ENCODE measurements at places on chromosomes 11 and 22.

DNA sequence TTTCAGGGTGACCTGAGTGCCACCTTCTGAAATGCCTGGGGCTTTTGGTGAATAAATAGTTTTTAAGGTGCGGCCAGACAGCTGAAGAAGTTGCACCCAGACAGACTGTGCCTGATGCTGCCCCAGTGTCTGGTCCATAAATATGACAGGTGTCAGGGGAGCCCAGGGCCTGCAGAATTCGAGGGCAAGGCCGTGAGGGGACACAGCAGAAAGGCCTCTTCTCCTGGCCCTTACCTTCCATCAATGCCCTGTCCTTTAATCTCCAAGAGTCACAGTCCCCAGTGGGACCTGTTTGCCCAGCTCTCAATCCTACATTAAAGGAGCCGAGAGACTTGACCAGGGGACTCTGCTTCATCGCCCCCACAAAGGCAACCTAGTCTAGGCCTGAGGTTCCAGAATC lies 45.7 kb downstream of the NAT10 start:
- DNase-seq: no peak

- DNase-seq: peak; percentile 18
These were observed 93.8 kb downstream of the ETS1 start for GRCh38 chr11:128493570-128493965.

- no peak for DNase-seq
These were observed 6.3 kb downstream of the CCDC34 start for GRCh38 chr11:27356624-27357222.

GRCh38 chr11:73353422-73353821 lies 22.8 kb upstream of the RELT start:
- no peak for DNase-seq

DNA sequence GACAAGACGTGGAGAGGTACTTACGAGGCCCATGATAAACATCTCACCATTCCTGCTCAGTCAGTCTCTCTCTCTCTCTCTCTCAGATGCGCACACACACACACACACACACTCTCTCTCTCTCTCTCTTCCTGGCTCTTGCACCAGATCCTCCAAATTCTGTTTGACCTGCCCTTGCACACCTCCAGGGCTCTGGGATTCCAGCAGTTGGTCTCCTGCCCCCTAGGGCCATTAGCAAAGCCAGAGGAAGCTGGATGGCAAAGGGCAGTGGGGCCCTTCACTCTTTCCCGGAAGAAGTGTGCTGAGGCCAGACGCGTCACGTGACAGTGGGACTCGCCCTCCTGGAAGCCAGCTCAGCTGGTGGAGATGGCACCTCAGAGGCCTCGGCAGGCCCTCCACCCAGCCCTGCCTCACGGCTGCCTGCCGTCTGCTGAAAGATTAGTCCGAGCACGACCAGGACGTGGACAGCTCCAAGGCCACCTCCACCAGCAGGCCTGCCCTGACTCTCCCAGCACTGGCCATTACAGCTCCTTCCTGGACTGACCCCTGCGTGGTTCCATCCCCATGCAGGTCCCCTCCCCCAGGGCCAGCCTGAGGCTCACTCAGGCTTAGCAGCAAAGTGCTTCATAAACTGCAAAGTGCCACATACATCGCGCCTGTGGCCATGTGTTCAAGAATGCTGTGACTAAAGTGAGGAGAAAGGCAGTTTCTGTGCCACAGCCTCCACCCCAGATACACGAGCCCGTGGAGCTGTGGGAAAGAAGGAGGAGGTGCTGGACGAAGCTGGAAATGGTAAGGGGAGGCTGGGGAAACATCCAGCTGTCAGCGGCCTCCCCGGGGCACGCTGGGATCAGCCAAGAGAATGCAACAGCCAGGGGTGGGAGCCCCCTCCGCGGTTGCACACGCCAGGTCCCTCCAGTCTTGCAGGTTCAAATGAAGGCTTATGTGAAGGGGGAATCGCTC lies 3.7 kb downstream of the PDGFB start:
- DNase-seq: no peak

- DNase-seq: peak; percentile 86
These were observed 9.0 kb upstream of the ZBTB44 start for GRCh38 chr11:130323452-130324450.

DNA sequence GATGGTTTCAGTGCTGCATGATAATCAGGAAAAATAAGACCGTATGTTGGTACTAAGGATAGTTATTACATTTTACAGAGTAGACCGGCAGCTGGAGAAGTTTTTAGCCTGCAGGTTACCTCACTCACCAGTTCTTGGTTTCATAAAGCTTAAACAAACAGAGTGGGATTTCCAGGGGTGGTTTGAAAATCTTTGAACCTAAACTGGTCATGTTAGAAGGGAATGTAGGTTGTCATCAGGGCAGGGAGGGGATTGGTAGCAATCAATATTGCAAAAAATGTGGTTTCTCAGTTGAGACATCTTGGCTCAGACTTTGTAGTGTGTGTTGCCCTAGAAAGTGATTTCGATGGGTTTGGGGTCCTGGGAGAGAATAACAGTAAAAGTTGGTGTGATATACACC lies 17.5 kb downstream of the EXT2 start:
- no peak for DNase-seq

DNA sequence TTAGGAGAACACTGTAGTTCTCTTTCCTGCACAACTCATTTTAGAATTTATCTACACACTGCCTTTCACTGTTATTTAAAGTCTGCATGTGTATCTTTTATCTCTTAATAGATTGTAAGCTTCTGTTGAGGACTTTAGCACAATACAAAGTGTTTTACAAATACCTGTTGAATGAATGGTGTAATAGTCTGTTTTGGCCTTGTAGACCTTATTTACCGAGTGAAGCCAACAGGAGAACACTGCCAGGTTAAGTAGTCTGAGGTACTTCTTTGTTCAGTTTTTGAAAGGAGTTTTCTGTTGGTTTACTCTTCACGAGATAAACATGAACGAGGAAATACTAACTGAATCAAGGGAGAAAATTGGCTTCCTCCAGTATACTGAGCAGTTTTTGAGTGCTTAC lies 31.0 kb downstream of the SIK2 start:
- no peak for DNase-seq

- DNase-seq: peak; percentile 6
These were observed 141.3 kb downstream of the GRIK4 start for GRCh38 chr11:120652705-120653335.

- no peak for DNase-seq
These were observed 5.4 kb downstream of the SHISA8 start for GRCh38 chr22:41909310-41910049.

DNA sequence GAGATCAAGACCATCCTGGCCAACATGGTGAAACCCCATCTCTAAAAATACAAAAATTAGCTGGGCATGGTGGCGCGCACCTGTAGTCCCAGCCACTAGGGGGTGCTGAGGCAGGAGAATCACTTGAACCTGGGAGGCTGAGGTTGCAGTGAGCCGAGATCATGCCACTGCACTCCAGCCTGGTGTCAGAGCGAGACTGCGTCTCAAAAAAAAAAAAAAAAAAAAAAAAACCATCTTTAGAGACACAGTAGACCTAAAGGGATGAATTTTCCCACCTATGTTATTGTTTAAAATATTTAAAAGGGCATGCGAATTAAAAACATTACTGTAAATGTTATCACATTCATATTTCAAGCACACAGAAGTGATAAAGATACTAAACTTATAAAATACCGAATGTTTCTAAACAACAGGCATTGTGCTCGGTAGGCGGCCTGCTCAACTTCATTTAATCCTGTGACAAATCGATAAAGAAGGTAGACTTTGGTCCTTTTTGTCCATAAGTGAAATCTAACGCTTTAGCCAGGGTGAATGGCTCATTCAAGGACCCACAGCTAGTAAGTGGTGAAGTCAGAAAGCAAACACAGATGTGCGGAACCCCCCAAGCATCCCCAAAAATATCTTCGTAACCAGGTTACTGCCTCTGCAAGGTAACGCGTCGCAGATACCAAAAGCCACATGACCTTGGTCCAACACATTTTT lies 16.1 kb downstream of the NCAPD3 start:
- peak; percentile 24 for DNase-seq
